NCI-H446 treated with DMSO at 0.1 percent for 48 hours (cell line): ENCODE measurements at places on chromosomes 5 and 9.

- DNase-seq = no peak
Observed at GRCh38 chr5:142641711-142642110, 44.2 kb downstream of the FGF1 start.

GRCh38 chr5:126490167-126490940, 67.1 kb downstream of the GRAMD2B start:
- no peak for DNase-seq

DNA sequence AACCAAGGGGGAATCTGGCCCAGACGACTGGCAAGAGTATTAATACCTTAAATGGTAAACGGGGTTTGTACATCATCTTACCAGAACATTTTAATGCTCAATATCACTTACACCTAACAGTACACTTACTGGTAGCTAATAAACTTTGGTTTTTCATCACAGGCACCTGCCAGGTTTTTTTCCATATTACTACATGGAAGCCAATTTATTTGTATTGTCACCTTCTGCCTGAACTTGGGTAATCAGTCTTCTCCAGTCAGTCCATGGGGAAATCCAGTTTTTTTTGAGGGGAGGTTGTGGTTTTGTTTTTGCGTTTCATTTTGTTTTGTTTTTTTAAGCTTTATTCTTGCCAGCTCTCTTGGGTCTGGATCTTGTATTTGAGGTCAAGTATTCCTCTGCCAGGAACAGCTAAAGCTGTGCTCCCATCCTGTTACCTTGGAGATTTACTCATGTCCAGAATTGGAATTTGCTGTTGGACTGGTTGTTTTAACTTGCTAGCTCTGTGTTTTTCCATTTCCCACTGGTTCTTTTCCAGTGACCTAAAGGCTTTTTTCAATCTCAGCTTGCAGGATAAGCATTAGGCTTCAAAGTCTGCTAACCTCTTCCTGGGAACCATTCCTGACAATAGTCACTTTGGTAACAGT, 11.1 kb upstream of the NADK2 start:
- DNase-seq = no peak

- DNase-seq = no peak
Observed at GRCh38 chr5:125496393-125496792, 750.0 kb upstream of the ZNF608 start.

DNA sequence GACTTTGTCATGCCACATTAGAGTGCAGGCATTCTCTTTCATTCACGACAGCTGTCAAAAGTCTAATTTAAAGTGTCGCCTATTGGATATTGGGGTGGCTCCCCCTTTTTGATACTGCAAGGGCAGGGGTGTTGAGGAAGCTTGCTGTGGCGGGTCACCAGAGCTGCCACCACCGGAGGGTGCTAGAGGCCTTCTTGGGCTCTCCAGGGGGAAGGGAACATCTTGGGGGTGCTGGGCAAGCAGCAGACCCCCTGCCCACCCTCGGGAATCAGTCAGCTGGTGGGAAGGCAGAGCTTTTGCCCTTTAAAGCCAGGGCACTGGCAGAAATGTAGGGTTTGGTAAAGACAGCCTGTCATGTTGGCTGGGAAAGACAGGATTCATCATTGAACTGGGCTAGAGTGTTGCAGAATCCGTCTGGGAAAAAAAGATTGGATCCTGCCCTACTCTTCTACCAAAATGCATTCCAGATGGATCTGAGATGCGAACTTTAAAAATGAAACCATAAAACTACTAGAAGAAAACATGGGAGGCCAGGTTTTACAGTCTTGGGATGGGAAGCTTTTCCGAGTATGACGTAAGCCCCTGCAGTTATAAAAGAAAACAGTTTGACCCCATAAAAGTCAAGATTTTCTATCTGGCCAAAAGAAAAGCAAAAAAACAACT, 22.3 kb downstream of the COL5A1 start:
- DNase-seq = no peak
